ENCODE measurements at places on chromosomes 6 and 20.
A peak's percentile ranks its signal among the peaks of the same experiment; 100 is the strongest.

GRCh38 chr6:137799950-137800568 lies 67.0 kb upstream of the TNFAIP3 start:
- peak; percentile 74 for DNase-seq

GRCh38 chr6:142013875-142014495 lies 118.7 kb upstream of the GJE1 start:
- no peak for DNase-seq

GRCh38 chr6:137701942-137702341 lies 165.1 kb upstream of the TNFAIP3 start:
- DNase-seq = no peak

- DNase-seq = no peak
Measured at GRCh38 chr20:1825938-1826445, 69.2 kb upstream of the SIRPA start.

Data from erythroblast (primary cell).